ENCODE measurements at places on chromosomes 2 and 18.

DNA sequence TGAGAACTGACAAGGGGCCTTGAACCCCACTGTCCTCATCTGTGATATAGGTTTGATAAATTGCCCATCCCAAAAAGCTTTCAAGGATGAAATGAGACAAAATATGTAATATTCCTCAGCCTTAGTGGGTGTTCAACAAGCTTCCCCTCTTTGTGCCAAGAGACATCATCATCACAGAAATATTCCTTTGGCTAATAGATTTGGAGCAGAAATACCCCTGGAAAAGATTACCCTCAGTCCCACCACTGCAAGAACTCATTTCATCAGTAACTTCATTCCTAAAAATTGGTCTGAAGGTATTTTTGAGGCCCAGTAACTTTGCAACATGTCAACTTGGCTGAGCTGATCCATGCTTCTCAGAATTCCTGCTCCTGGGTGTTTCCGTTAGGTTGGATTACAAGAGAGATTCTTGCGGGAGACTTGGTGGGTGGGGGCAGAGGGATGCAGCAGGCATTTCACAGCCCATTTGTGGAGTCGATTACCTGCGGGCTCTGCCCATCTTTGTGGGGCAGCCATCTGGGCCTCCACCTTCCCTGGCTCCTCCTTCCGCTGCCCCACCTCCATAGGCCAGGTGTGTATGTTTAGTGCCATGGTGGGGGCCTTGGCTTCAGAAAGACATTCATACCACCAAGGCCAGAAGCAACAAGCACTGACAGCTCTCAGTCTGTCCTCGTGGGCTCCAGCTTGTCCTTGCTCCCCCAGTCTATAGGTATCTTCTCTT lies 263.9 kb downstream of the GLI2 start:
- DNase-seq, result no peak

- no peak for DNase-seq
Observed at GRCh38 chr18:39039813-39040212, 1474.2 kb upstream of the CELF4 start.

GRCh38 chr2:6872394-6872793 lies 5.2 kb upstream of the RSAD2 start:
- DNase-seq, result no peak

GRCh38 chr2:39735648-39736047 lies 43.4 kb downstream of the THUMPD2 start:
- DNase-seq, result no peak

GRCh38 chr2:44342854-44343253 lies 18.4 kb downstream of the PREPL start:
- DNase-seq, result no peak

DNA sequence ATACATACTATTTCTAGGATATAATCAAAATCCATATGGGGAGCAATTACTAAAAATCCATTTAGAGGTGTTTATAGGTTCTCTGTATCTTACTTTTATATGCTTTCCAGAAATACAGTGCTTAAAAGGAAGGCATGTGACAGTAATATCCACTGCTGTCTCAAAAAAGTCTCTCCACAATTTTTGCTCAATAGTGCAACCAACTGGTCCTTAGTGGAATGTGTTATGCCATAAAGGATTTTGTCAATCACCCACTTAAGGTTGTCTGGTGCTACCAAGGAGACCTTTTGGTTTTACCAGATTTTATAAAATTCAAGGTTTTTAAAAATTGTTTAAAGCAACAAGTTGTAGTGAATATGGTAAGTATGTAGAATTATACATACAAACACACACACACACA lies 328.5 kb upstream of the DSEL start:
- DNase-seq, result no peak

GRCh38 chr2:85913884-85914881 lies 25.4 kb upstream of the ST3GAL5 start:
- DNase-seq, result no peak

GRCh38 chr2:164696634-164697033 lies 75.4 kb upstream of the GRB14 start:
- no peak for DNase-seq
